Occipital lobe (tissue), 3 donors: ENCODE measurements at places on chromosomes 4 and X. TPM values are rescaled to one million over a fixed set of nuclear protein-coding genes. Genes with fewer than 3 reads are reported as not detected.

Gene BRS3
- not detected for total RNA-seq

Gene COL25A1
- total RNA-seq: 6.4 TPM

Gene BBS12
- 19.5 TPM for total RNA-seq

Gene SLC26A1
- total RNA-seq: 4.2 TPM

Gene CHST7
- total RNA-seq: 6.7 TPM

Gene RHOXF1
- not detected for total RNA-seq

Gene TET2
- 42.3 TPM for total RNA-seq

Gene CCDC120
- 2.0 TPM for total RNA-seq

Gene VEGFC
- 0.94 TPM for total RNA-seq

Gene SYNPO2
- 2.3 TPM for total RNA-seq

Gene KLF8
- total RNA-seq: 20.4 TPM

Gene F8A2
- total RNA-seq: not detected

Gene SMPX
- total RNA-seq: 0.31 TPM

Gene MAGEB2
- not detected for total RNA-seq

Gene GPR143
- 1.2 TPM for total RNA-seq

Gene TMEM255A
- 1.4 TPM for total RNA-seq

Gene YIPF7
- 6.7 TPM for total RNA-seq

Gene FAT4
- total RNA-seq: 95.3 TPM

Gene ARSJ
- total RNA-seq: 0.31 TPM

Gene SPP1
- 190 TPM for total RNA-seq

Gene TGIF2LX
- total RNA-seq: not detected

Gene BTC
- 0.31 TPM for total RNA-seq

Gene SCD5
- total RNA-seq: 287 TPM

Gene MBNL3
- total RNA-seq: 2.8 TPM

Gene C4orf50
- 17.0 TPM for total RNA-seq

Gene ADH1A
- not detected for total RNA-seq

Gene ADGRA3
- total RNA-seq: 56.6 TPM
